ENCODE measurements at places on chromosomes 12 and 14. TPM values are rescaled to one million over a fixed set of nuclear protein-coding genes. Genes with fewer than 3 reads are reported as not detected.

ARHGDIB gene
- 6.3 TPM for total RNA-seq

FAIM2 gene
- 3.0 TPM for total RNA-seq

SLC2A13 gene
- 11.1 TPM for total RNA-seq

BATF gene
- 0.65 TPM for total RNA-seq

GUCY2C gene
- 0.11 TPM for total RNA-seq

IL23A gene
- not detected for total RNA-seq

CCDC59 gene
- 52.8 TPM for total RNA-seq

PNP gene
- 30.3 TPM for total RNA-seq

BICDL1 gene
- not detected for total RNA-seq

SDR9C7 gene
- not detected for total RNA-seq

TBX3 gene
- 4.5 TPM for total RNA-seq

SLC39A2 gene
- 0.11 TPM for total RNA-seq

HELB gene
- 4.7 TPM for total RNA-seq

All from articular chondrocyte of knee joint (primary cell).